Activated naive CD4-positive, alpha-beta T cell treated with anti-CD3 and anti-CD28 coated beads for 36 hours (primary cell): ENCODE measurements at places on chromosomes 12 and 14. TPM values are rescaled to one million over a fixed set of nuclear protein-coding genes. Genes with fewer than 3 reads are reported as not detected.
A peak's percentile ranks its signal among the peaks of the same experiment; 100 is the strongest.

SRP54 gene
- 72.6 TPM for total RNA-seq

LRP1 gene
- total RNA-seq: 1.5 TPM

CLEC1B gene
- total RNA-seq: not detected

GLIPR1L2 gene
- 0.33 TPM for total RNA-seq

ACOT6 gene
- not detected for total RNA-seq

DNA sequence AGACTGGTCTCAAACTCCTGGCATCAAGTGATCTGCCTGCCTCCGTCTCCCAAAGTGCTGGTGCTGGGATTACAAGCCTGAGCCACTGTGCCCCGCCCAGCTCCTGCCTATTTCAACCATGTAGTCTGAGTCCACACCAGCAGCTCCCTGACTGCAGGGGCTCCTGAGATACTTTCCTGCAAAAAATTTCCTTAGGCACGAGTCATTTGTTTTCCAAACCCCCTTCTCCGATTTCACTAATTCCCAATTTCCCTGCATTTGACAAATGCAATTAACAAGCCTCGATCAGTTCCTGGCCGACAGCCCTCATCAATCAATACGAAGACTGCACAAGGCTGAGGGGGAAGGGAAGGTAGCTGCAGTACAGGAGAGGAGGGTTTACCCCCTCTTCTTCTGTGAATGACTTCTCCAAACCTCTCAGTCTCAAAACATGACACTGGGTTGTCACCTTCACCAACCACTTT lies 10.1 kb downstream of the PSMB5 start:
- no peak for DNase-seq

GRCh38 chr14:93939304-93940229 lies 12.4 kb downstream of the FAM181A start:
- peak; percentile 92 for DNase-seq

DNA sequence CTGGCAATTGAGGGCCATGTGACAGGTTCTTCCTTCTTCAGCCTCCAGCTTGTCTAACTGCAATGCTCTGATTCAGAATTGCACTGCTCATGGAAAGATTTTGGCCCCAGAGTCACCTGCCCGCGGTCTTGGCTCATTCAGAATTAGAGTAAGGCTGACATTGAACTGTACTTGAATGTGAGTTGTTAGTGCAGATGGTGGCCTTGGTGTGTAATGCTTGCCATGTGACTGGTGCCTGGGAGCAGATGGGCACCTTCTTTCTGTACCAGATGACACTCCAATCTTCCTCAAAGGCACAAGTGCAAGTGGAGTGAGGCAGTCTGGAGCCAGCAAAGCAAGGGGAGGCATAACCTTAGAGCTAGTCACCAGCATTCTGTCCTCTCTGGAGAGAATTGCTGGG lies 36.5 kb upstream of the ANO4 start:
- no peak for DNase-seq

DNA sequence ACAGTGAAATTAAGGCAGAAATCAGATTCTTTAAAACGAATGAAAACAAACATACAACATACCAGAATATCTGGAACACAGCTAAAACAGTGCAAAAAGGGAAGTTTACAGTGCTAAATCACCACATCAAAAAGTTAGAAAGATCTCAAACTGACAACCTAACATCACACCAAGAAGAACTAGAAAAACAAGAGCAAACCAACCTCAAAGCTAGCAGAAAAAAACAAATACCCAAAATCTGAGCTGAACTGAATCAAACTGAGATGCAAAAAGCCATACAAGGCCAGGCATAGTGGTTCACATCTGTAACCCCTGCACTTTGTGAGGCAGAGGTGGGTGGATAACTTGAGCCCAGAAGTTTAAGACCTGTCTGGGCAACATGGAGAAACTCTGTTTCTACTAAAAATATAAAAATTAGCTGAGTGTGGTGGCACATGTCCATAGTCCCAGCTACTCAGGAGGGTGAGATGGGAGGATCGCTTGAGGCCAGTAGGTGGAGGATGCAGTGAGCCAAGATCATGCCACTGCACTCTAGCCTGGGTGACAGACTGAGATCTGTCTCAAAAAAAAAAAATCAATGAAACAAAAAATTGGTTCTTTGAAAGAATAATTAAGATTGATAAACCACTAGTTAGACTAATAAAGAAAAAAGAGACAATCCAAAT lies 33.2 kb upstream of the LDHB start:
- no peak for DNase-seq

DNA sequence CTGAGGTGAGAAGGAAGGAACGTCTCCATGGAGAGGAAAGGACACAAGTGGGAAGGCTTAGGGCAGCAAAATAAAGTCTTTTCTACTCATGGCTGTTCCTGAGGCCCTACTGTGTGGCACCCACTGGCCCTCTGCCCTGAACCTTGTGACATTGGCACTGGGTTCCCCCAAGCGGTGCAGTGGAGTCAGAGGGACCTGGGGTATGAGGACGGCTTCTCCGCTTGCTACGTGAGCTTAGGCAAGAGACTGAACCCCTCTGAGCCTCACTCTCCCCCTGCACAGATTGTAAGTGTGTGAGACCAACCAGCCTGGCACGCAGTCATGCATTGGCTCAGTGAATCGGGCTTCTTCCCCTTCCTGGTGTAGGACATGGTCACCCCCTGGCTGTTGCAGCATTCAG lies 19.7 kb downstream of the SLC6A12 start:
- no peak for DNase-seq

DNA sequence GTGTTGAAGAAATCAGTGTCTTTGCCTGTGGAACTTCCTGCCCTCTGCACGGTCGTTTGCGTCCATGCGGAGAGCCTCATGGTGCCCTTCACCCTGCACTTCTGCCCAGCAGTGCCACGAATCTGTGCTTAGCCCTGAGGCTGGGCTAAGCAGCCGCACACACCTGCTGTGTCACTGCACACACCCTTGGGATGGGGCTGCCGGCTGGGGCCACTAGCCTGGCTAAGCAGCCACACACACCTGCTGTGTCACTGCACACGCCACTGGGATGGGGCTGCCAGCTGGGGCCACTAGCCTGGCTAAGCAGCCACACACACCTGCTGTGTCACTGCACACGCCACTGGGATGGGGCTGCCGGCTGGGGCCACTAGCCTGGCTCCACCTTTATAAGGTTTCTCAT lies 188.5 kb downstream of the KIF26A start:
- no peak for DNase-seq

GRCh38 chr14:63383776-63384367 lies 65.1 kb upstream of the GPHB5 start:
- no peak for DNase-seq

- no peak for DNase-seq
These were observed 15.9 kb downstream of the EIF5 start for GRCh38 chr14:103349982-103350381.

GRCh38 chr12:79782172-79782900 lies 91.6 kb upstream of the PAWR start:
- no peak for DNase-seq

- DNase-seq: no peak
These were observed 50.3 kb downstream of the VRK1 start for GRCh38 chr14:96847451-96847850.

DNA sequence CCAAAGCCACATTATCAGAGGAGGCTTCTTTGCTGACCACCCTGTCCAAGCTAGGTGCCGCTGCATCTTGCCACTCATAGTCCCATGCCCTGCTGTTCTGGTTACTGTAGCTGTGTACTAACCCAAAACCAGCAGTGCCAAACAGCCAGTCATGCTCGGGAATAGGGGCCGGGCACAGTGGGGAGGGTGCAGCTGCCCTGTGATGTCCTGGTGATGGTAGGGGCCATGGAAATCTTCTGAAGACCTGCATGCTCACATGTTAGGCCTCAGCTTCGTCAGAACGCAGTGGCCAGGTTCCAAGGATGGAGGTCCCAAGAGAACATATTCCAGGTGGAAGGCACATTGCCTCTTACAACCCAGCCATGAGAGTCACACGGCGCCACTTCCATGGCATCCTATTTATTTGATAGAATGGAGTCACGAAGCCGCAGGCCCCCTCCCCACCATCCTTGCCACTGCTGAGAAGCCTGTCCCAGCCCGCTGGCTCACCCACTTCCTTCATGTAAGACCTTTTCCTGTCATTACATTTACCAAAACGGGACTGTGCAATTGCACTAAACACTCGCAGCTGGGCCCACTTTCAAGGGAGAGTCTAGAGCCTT lies 48.5 kb downstream of the FAM222A start:
- peak; percentile 4 for DNase-seq

DNA sequence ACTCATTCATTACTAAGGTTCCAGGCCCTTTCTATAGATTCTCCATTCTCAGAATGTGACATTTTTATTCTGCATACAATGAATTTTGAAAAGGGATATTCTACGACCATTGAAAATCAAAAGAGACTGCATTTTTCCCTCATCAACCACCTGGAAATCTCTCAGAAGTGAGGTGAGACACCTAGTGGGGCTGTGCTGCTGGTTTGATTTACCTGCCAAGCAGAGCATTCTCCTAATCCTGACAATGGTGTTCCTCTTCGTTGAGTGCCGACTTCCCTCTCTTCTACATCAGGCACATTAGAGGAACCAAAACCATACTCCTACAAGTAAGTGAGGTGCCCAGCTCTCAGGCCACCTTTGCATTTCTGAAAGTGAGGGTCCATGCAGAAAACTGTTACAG lies 14.9 kb downstream of the CKB start:
- DNase-seq: no peak

DNA sequence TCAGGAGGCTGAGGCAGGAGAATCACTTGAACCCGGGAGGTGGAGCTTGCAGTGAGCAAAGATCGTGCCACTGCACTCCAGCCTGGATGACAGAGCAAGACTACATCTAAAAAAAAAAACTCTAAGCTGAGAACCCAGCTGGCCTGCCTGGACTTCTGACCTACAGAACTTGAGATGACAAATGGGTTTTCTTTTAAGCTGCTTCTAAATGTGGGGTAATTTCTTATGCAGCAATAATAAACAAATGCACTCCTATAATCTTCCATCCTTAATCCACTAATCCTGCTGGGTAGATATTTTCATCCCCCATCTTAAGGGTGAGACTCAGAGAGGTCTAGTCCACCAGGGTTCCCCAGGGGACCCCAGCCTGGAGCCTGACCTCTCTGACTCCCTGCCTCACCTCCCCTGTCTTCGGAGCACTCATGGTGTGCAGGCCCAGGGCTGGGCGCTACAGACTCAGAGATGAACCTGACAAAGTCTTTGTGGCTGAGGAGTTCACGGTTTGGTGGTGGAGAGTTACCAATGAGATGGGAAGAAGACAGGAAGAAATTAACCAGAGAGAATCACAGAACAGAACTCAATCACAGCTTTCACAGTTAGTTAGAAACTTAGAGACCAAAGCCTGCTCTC lies 39.7 kb upstream of the BDKRB2 start:
- no peak for DNase-seq

- no peak for DNase-seq
These were observed 704.2 kb upstream of the TBX3 start for GRCh38 chr12:115388139-115388538.
